ENCODE measurements at places on chromosomes 1 and 21.

DNA sequence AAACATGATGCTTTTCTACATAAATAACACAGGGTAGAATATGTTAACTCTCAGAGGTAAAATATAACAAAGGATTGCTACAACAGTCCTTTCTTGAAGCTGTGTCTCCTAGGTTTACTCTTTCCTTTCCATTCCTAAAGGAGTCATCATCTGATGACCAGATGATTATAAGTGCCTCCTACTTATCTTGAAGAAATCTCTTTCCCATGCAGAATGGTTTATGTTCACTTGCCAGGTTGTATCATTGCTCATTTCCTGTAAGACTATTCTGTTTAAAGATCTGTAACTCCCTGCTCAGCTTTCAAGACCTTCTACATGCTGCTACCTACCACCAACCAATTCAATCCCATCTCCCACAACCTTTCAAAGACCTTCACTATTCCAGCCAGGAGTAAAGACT lies 51.5 kb upstream of the PTCH2 start:
- peak; percentile 74 for DNase-seq

- no peak for DNase-seq
These were observed 2.6 kb upstream of the SPTA1 start for GRCh38 chr1:158689110-158689509.

- no peak for DNase-seq
These were observed 328.3 kb upstream of the ADGRL2 start for GRCh38 chr1:81472387-81472786.

- DNase-seq = peak; percentile 23
These were observed 46.0 kb downstream of the RHOU start for GRCh38 chr1:228781161-228781808.

- DNase-seq = peak; percentile 5
These were observed 15.0 kb downstream of the ZNF124 start for GRCh38 chr1:247156787-247157232.
